ENCODE measurements at places on chromosomes 2 and 18. TPM values are rescaled to one million over a fixed set of nuclear protein-coding genes. Genes with fewer than 3 reads are reported as not detected.

- H3K4me3 ChIP-seq: no peak overlapping the region
- peaks cover 22% of the 10 kb centered on the region for H3K4me1 ChIP-seq
- no peak overlapping the region for H3K27ac ChIP-seq
- no peaks in the 10 kb centered on the region for H3K36me3 ChIP-seq
Measured at GRCh38 chr18:28961669-28962228, 784.8 kb upstream of the CDH2 start.

Gene CERS6
- 17.8 TPM for total RNA-seq

- no peak overlapping the region for H3K27ac ChIP-seq
- no peak for DNase-seq
- no peaks in the 10 kb centered on the region for H3K36me3 ChIP-seq
- no peak overlapping the region for H3K4me3 ChIP-seq
Measured at GRCh38 chr2:169994752-169995151, 167.5 kb downstream of the UBR3 start.

Gene EVA1A
- 126 TPM for total RNA-seq

Gene GPAT2
- total RNA-seq: 1.0 TPM

DNA sequence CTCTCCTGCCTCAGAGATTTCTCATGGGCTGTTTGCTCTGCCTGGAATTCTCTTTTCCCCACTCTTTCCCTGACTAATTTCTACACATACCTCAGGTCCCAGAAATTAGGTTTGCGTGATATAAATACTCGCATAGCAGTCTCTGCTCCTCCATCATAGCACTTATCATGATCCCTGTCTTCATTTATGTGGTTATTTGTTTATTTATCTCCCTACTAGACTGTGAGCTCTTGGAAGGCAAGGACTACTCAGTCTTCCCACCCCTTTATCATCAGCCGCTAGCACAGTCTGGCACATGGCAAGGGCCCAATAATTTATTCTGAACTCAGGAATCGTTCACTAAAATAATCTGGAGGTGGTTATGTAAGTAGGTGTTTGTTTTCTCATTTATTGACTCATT, 79.3 kb downstream of the ADCYAP1 start:
- H3K4me1 ChIP-seq: peaks cover 3% of the 10 kb centered on the region
- H3K36me3 ChIP-seq: no peaks in the 10 kb centered on the region
- no peak for DNase-seq
- no peak overlapping the region for H3K27ac ChIP-seq
- H3K4me3 ChIP-seq: no peak overlapping the region
- H3K27me3 ChIP-seq: no peaks in the 10 kb centered on the region

DNA sequence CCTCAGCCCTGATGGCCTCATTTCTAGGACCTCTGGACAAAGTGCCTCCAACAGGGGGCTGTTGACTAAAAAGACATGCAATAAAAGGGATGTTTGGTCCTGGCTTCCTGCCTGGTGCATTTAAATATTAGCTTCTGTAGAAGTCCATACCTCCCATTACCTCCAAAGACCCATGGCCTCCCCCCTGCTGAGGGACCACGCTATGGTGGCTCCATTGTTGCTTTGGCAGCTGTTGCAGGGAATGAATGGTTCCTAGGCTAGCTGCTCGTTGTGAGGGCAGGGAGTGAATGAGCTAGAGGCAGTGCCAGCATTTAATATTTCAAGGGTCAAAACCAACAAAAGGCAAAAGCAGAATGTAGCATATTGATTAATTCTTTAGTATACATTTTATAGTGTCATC, 285.9 kb downstream of the SLC8A1 start:
- peaks cover 14% of the 10 kb centered on the region for H3K36me3 ChIP-seq
- H3K4me3 ChIP-seq: no peak overlapping the region
- DNase-seq: no peak
- peaks cover 12% of the 10 kb centered on the region for H3K4me1 ChIP-seq
- H3K27ac ChIP-seq: no peak overlapping the region

GRCh38 chr2:145631561-145631960, 1111.6 kb upstream of the ZEB2 start:
- H3K27me3 ChIP-seq: no peaks in the 10 kb centered on the region
- H3K27ac ChIP-seq: no peak overlapping the region
- peaks cover 10% of the 10 kb centered on the region for H3K4me1 ChIP-seq
- H3K4me3 ChIP-seq: no peak overlapping the region
- H3K36me3 ChIP-seq: no peaks in the 10 kb centered on the region
